Activated naive CD4-positive, alpha-beta T cell treated with anti-CD3 and anti-CD28 coated beads, Interleukin-2, amount 50 U/mL, for 16 hours (primary cell): ENCODE measurements at places on chromosomes 2 and 18.

- no peak for DNase-seq
These were observed 13.1 kb downstream of the METAP1D start for GRCh38 chr2:172012677-172013391.

- no peak for DNase-seq
These were observed 3.9 kb downstream of the TAF1B start for GRCh38 chr2:9847140-9847539.

- DNase-seq, result no peak
These were observed 97.0 kb downstream of the TFCP2L1 start for GRCh38 chr2:121187982-121188411.

DNA sequence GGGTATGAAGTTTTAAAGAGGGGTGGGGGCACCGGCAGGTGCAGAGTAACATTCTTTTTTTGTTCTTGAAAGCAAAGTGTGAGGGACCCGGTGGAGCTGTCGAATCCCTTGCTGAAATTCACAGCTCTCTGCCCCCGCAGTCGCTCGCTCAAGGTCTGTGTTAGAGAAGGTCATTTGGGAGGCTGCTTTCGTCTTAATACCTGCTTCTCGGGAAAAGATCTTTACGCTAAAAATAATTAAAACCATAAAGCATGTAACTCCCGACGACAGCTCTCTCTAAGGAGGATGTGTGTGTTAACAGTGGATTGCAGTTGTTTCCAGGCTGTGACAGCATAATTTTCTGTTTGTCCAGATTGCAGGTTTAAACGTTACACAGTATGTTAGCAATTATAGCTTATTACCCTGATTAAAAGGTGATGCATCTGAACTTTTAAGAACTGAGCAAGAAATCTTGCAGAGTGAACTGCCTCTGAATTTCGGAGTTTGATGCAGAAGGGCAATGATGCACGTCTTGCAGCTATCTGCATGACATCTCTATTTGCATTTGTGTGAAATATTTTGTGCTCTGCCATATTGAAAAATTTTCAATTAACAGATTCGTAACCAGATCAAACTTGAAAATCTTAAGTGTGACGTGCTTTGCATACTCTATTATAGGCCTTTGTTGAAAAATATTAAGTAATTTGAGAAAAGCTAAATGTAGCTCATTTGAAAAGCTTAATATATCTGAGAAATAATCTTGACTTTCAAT lies 954 bp downstream of the RAPGEF4 start:
- no peak for DNase-seq

DNA sequence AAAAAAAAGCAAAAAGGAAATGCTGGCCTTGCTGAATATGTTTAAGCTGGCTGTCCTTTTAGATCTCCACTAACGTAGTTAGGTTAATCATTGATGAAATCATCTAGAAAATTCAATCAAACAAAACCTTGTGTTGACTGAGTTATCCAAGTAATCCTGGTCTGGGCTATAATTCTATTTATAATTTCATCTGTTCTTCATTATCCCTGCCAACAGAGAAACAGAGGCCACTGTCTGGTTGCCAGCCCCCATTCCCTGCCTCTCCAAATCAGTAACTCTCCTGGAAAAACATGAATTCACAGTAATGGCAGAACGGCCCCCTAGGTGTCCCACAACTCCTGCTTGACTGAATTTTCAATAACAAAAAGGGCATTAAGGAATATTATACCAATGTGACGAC lies 24.6 kb downstream of the DOCK10 start:
- DNase-seq, result no peak

- no peak for DNase-seq
These were observed 8.3 kb upstream of the RHOB start for GRCh38 chr2:20438334-20439192.

GRCh38 chr2:160156100-160156499 lies 44.0 kb downstream of the ITGB6 start:
- no peak for DNase-seq

DNA sequence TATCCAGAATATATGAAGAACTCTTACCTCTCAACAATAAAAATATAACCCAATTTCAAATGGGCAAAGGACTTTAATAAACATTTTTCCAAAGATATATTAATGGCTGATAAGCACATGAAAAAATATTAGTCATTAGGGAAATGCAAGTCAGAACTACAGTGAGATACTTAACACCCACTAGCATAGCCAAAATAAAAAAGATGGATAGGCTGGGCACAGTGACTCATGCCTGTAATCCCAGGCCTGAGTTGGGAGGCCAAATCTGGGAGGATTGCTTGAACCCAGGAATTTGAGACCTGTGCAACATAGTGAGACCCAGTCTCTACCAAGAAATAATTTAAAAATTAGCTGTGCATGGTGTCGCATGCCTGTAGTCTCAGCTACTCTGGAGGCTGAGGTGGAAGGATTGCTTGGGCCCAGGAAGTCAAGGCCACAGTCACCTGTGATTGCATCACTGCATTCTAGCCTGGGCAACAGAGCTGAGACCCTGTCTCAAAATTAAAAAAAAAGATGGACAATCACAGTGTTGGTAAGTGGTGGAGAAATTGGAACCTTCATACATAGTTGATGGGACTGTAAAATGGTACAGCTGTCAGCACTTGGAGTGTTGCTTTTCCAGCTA lies 25.1 kb downstream of the MARCHF7 start:
- DNase-seq, result no peak

- no peak for DNase-seq
These were observed 22.7 kb downstream of the BCL11A start for GRCh38 chr2:60530660-60531281.

DNA sequence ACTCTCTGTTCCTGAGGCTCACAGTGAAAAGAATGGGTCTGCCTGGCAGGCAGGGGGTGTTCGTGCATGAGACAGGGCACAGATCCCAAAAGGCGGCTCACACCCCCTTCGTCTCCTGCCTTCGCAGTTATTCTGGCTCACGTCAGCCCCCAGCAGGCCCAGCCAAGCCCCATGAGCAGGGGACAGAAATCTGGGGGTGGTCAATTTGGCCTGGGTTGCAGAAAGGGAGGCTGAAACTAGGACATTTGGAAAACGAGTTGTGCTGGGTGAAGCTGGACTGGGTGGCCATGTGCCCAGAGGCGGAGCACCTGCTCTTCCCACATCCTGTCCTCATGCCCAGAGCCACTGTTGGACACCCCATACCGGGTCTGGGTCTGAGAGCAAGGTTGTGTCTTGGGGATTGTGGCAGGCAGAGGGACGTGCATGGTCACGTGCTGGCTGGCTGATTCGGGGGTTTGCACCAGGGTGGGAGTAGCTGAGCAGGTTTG lies 99.0 kb upstream of the MCFD2 start:
- no peak for DNase-seq

DNA sequence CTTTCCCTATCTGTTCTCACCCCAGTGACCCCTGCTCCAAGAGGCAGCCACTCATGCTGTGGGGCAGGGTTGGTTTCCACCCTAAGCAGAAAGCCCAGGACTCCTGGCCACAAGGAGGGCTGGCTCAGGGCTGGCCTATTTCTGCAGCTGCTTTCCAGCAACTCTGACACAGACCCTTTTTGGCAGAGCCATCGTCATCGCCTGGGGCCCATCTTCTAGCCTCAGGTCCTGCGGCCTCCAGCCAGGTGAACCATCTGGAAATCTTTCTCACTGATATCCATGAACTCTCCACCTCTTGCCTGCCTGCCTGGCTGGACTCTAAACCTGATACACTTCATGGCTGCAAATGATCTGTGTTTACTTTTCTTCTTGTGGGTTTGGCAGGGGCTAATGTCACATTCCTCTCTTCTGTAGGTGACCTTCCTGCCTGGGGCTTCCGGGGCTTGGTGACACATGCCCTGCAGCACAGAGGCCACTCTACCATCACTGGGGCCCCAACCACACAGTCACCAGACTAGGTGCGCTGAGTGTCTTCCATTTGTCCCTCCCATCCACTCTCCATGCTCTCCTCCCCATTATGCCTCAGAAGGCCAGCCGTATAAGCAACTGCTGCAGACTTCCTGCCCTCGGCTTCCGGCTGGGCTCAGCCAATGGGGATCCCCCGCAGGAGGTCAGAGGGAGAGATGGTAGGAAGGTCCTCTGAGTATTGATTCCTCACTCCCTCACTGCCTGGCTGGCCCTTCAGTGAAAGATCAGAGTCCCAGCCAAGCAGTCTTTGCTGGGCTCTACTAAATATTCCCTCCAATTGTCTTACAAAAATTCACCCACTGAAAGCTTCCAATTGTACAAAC lies 9.7 kb upstream of the COPS8 start:
- no peak for DNase-seq

DNA sequence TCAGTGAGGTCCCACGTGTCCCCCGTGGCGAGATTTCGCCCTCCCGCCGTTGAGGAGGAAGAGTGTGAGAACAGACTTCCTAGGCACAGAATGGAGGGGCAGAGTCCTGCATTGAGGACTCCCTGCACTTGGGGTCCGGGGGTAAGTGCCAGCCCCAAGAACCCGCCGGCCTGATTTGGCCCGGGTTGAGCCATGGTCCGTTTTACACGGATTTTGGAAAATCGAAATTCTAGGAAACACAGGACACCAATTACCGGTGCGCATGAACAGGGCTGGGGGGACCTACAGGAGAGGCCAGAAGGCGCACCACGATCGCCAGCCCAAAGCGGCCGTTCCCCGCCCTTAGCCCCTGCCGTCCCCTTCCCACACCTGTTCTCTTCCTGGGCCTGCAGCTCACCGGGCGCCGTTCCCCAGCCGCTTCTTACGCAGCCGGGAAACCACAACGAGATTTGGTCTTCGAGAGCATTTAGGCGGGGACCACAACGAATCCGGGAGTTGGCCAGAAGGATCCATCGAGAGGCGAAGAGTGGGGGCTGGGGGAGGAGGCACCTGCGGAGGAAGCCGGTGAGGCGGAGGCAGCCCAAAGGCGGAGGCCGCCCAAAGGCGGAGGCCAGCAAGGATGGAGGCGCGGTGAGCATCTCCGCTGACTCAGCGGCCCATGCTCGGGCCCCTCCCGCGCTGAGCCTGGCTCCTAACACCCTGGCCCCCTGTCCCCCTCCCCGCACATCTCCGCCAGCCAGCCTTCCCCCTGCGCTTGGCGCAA lies 464 bp upstream of the TLX2 start:
- DNase-seq, result no peak

DNA sequence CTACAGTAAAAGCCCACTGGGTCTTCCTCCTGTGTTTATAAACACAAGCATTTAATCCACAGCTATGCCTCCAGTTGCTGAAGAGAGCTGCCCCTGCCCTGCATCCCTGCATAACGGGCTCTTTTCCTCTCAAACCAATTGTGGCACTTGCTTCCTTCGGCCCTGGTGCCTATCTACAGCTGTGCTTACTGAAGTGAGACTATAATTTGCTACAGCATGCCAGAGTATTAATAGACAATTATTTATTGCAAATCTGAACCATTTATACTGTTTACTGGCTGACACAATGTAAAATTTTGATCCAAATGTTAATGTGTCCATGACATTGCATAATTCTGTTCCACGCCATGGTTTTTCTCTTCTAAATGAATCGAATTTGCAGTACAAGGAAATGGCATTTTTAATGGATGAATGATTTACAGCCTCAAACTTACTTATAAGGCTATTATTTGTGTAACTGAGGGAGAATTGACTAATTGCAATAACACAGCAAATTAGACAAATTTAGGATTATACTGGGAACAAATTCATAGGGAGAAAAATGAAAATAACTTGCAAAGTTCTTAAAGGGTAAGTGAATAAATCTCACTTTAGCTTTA lies 457.0 kb upstream of the HNRNPA3 start:
- no peak for DNase-seq

DNA sequence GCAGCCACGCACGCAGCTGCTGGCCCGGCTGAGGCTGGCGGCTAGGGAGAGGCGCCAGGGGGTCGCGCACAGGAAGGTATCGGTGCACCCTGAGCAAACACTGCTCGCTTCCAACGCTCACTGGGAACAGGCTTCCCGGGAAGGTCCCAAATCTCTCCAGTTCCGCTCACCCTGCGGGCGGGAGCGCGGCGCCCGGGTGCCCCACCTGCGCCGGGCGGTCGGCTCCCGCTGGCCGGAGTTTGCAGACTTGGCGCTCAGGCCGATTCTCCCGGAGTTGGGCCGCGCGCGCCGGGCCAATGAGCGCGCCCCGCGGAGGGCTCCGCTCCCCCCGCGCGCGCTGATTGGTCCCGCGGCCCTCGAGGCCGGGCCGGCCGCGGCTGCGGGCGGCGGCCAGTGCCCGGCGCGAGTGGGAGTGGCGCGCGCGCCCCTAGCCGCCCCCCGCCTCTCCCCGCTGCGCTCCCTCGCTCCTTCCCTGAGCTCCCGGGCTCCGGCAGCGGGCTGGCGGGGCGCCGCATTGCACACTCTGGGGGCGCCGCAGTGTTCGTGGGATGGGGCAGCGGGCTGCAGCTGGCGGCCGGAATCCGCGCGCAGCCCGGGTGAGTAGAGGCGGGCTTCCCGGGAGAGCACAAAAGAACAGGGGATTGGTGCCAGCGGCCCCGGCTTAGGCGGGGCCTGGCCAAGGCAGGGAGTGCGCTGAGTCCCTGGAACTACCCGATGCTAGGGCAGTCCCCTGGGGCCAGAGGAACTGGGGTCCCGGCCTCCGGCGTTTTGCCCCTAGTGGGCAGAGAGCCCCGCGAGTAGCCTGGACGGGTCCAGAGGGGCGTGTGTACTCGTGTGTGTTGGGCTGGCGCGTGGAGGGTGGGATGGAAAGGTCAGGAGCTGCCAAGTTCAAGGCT lies at the start of gene LYPD6:
LYPD6 (plus strand) TSS at position 461 of the 896 bp plus-strand sequence. CDS start 107,122 bp downstream, outside the sequence.
- no peak for DNase-seq

GRCh38 chr2:98894331-98895000 lies 41.6 kb downstream of the CRACDL start:
- DNase-seq, result no peak

DNA sequence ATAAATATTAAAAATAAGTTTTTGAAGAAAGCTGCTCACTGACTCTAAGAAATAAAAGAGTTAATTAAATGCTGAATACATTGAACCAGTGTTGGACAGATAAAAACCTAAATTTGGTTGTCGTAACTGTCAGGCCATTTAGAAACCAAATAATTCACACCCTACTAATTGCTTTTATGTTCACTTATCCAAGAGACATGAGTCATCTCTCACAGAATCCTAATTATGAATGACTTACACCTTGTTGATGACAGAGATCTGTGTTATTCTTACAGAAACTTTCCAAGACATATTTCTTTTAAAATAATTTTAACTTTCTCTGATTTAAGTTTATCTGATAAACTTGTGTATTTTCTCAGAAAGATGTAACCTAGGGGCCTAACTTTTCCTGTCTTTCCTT lies 250.7 kb downstream of the IKZF2 start:
- DNase-seq, result no peak

DNA sequence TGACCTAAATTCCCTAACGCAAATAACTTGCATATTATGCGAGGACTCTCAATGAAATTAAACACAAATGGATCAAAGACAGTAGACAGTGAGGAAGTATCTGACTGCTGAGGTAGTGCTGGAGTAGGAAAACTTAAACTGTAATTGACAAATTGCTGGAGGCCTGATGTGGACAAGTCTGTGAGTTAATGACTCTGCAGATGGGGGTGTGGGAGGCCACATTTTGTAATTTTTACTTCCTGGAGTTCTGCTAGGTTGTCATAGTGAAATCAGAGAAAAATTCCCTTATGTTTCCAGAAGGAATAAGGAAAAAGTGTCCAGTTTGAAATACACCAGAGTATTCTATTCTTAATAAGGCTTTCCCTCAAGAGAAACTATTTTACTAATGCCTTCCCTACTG lies 333.0 kb upstream of the CNTNAP5 start:
- no peak for DNase-seq

- no peak for DNase-seq
These were observed 332.4 kb upstream of the KYNU start for GRCh38 chr2:142545036-142545435.

GRCh38 chr2:19993731-19994130 lies 3.8 kb upstream of the WDR35 start:
- DNase-seq, result no peak
